Activated CD8-positive, alpha-beta T cell treated with anti-CD3 and anti-CD28 coated beads, Interleukin-2, amount 10 ng/mL, durations not matched to agents 7 days and 5 days (primary cell): ENCODE measurements at places on chromosomes 12 and 14. TPM values are rescaled to one million over a fixed set of nuclear protein-coding genes. Genes with fewer than 3 reads are reported as not detected.

GRCh38 chr12:121535150-121536053 is 45.4 kb downstream of the KDM2B start:
- no peak for DNase-seq
- peak overlapping the region; percentile 36 for H3K4me3 ChIP-seq
- peaks cover 35% of the 10 kb centered on the region for H3K36me3 ChIP-seq
- H3K27ac ChIP-seq = peak overlapping the region; percentile 61
- H3K27me3 ChIP-seq = no peaks in the 10 kb centered on the region

- H3K4me1 ChIP-seq = no peaks in the 10 kb centered on the region
- no peaks in the 10 kb centered on the region for H3K36me3 ChIP-seq
- no peaks in the 10 kb centered on the region for H3K27me3 ChIP-seq
- H3K4me3 ChIP-seq = no peak overlapping the region
- H3K27ac ChIP-seq = no peak overlapping the region
These were observed 5.2 kb downstream of the DCN start for GRCh38 chr12:91177381-91177780.

CLEC4D gene
- not detected for total RNA-seq

DNA sequence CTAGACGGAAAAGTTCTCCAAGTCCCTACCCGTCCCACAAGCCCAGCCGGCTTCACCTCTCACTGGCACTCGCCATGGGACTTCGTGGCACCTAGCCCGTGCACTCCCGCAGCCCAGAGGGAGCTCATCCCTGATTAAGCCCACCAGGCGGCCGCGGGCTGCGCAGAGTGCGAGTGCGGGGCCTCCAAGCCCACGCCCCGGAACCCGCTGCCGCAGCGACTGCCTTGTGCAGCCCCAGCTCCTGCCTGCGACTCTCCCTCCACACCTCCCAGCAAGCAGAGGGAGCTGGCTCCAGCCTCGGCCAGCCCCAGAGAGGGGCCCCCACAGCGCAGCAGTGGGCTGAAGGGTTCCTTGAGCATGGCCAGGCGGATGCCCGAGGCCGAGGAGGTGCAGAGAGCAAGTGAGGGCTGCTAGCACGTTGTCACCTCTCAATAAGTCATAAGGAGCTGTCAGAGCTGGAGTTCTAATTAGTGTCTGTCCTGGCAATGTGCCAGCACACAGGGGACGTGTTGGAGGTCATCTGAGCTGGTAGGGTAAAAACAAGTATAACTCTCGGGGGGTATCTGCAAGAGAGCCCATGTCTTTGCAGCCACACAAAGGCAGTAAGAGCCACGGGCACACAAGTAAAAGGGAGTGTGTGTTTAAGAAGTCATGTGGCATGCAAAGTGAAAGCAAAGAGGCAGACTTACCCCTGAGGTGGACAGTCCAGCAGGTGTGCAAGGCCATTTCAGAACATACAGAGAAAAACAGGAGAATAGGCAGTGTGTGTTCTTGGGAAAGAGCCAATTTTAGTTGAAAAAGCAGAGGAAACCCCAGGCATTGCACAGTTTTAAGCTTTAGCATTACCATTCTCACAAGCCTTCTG is 27.1 kb upstream of the TMTC2 start:
- H3K4me3 ChIP-seq = no peak overlapping the region
- DNase-seq = no peak
- no peaks in the 10 kb centered on the region for H3K4me1 ChIP-seq
- no peaks in the 10 kb centered on the region for H3K36me3 ChIP-seq
- no peak overlapping the region for H3K27ac ChIP-seq

DNA sequence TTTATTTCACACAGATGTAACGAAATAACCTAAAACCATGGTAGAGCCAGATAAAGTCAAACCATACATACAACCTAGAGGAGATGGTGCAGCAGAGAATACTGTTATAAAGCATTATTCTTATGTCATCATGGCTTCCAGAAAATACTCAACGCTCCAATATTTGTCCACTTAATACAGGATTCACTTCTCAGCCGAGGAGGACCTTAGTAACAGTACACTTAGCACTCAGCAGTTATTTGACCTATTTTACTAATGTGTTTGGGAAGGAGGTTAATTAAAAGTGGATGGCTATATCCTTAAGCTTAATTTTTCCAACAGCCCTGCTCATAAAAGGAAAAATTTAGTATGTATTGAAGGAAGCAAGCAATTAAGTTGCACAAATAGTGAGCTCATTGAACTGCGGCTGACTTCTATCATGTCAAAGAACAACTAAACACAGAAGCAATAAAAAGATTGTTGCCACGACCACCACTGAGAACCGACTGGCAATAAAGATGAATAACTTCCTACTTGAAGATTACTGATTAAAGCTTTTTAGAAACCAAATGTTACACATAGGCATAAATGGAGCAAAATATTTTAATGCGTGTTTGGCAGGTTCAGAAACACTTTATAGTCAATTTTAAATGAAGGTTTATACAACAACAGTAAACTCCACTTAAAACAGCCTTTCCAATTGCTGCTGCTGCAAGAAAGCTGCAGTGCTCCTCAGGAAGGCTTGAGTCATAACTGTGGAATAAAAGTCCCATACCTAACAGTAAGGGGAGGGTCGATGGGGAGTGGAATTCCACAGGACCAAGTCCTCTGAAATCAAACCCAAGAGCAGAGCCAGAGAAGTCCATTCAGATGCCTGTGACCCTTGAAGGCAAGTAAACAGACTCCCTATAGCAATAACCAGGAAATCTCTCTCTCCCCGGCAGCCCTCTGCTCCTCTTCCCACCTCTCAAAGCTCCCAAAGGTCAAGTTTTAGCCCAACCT is 218.9 kb upstream of the CDKN3 start:
- H3K27me3 ChIP-seq = peaks cover 32% of the 10 kb centered on the region
- no peaks in the 10 kb centered on the region for H3K36me3 ChIP-seq
- H3K27ac ChIP-seq = no peak overlapping the region
- no peak overlapping the region for H3K4me3 ChIP-seq

DNA sequence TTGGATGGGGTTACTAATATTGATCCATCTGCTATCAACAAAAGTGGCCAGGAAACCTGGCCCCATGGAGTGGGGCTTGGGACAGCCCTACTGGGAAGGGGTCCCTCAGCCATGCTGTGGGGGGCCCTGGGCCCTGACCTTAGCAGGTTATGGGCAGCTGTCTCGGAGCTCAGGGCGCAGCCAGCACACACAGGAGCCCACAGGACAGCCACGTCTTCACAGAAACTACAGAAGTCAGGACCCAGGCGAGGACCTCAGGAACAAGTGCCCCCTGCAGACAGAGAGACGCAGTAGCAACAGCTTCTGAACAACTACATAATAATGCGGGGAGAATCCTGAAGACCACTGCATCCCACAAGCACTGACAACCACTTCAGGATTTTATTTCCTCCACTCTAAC is 11.9 kb upstream of the FKBP11 start:
- no peaks in the 10 kb centered on the region for H3K27me3 ChIP-seq
- no peak overlapping the region for H3K27ac ChIP-seq
- no peak for DNase-seq
- no peak overlapping the region for H3K4me3 ChIP-seq
- H3K4me1 ChIP-seq = peaks cover 28% of the 10 kb centered on the region
- peaks cover 33% of the 10 kb centered on the region for H3K36me3 ChIP-seq

DNA sequence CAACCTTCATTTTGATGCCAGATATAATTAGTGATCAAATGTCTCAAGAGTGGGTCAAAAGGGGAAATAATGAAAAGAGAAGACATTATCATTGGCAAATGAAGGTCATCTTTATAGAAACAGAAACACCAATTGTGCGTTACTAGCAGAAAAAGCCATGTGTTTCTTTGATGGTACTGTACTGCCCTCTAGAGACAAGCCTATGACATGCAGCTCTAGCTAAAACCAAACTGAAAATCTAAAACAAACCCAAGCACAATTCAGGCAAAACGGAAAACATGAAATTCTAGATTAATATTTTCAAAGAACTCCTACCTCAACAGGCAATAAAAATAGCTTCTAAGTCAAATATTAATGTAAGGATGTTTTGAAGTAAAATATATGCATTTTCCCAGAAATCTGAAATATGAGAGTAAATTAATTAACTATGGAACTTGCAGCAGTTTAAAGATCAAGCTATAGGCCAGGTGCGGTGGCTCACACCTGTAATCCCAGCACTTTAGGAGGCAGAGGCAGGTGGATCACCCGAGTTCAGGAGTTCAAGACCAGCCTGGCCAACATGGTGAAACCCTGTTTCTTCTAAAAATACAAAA is 115.4 kb downstream of the KLHL28 start:
- no peaks in the 10 kb centered on the region for H3K36me3 ChIP-seq
- DNase-seq = peak; percentile 27
- no peak overlapping the region for H3K4me3 ChIP-seq

DNA sequence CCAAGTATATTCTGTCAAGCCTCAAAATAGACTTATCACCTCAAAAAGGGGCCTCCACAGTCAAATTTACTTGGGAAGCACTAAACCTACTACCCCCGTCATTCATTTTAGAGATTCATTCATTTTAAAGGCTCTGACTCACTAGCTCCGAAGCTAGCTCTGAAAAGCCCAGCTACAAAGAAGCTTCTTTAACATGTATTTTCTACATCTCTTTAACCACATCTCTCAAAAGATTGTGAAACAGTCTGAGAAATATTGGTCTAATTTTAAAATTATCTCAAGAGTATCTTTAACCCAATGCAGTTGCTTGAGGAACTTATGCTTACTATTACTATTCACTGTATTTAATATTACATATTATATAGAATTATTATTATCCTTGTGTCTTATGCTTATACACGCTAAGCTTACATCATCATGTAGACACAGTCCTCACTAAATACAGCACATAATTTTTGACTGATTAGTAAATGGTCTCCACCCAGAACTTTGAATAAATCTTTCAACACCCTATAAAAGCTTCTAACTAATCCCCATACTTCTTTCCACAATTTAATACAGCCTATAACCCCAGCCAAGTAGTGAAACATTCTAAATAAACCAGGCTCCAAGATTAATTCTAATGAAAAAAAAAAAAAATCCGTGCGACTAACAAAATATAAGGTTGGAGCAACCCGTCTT is 7.8 kb downstream of the NT5DC3 start:
- H3K4me1 ChIP-seq = no peaks in the 10 kb centered on the region
- H3K27me3 ChIP-seq = no peaks in the 10 kb centered on the region
- H3K27ac ChIP-seq = no peak overlapping the region
- no peak for DNase-seq
- peaks cover 6% of the 10 kb centered on the region for H3K36me3 ChIP-seq

DNA sequence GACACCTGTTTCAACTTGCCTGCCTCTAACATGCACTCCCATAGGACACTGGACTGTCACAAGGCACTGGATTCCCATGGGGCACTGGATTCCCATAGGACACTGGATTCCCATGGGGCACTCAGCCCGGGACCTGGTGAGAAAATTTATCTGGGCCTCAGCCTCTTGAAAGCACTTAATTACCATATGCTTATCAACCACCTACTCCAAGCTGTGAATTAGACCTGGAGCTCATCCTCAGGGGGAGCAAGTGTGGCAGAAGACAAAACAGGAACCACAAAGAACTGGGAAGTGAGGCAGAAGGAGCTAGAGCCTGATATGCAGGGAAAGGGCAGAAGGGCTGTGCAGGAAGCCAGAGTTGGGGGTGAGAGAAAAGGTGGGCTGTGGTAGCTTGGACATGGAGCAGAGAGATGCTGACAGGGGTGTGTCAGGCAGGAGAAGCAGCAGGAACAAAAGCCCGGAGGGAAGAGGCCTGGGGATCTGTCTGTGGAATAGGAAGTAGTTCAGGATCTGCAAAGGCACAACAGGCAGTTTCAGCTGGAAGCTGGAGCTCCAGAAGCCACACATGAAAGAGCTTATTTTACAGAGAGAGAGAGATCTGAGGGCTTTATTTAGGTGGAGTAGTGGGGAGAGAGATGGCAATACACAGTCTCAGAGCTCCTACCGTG is 3.1 kb downstream of the KRT82 start:
- H3K27ac ChIP-seq = no peak overlapping the region
- H3K4me3 ChIP-seq = no peak overlapping the region
- no peaks in the 10 kb centered on the region for H3K4me1 ChIP-seq
- peaks cover 5% of the 10 kb centered on the region for H3K27me3 ChIP-seq
- H3K36me3 ChIP-seq = no peaks in the 10 kb centered on the region

DNA sequence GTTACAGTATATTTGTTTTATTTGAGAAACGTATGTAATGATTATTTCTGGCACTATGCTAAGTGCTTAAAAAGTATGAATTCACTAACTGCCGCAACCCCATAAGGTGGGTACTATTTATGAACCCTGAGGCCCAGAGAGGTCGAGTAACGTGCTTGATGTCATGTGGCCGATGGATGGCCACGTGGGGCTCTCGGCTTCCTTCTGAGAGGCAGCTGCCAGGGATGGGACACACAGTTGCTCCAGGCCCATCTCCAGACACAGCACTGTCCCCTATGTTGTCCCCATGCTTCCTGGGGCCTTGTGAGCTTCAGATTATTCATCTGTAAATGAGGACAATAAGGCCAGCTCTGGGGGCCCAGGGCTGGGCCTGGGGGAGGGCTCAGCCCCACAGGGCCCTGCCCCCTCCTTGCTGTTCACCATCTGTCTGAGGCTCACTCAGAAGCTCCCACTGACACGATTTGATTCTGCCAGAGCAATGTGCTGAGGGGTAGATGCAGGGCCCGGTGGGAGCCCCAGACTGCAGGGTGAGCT is 115.0 kb downstream of the CALM1 start:
- peaks cover 4% of the 10 kb centered on the region for H3K4me1 ChIP-seq
- peaks cover 21% of the 10 kb centered on the region for H3K27me3 ChIP-seq
- no peak for DNase-seq
- H3K4me3 ChIP-seq = no peak overlapping the region
- H3K36me3 ChIP-seq = no peaks in the 10 kb centered on the region
- H3K27ac ChIP-seq = no peak overlapping the region

DDX54 gene
- total RNA-seq = 82.0 TPM

NRL gene
- 3.4 TPM for total RNA-seq

- no peak for DNase-seq
- H3K36me3 ChIP-seq = peaks cover 2% of the 10 kb centered on the region
- no peak overlapping the region for H3K27ac ChIP-seq
These were observed 140.3 kb downstream of the SLC38A6 start for GRCh38 chr14:61121355-61121787.
